GM12864 (cell line): ENCODE measurements at places on chromosomes 1 and 21.

GRCh38 chr1:47388030-47388890 lies 27.8 kb upstream of the FOXE3 start:
- DNase-seq: no peak

- no peak for DNase-seq
Measured at GRCh38 chr1:184768467-184768866, 13.8 kb upstream of the EDEM3 start.

DNA sequence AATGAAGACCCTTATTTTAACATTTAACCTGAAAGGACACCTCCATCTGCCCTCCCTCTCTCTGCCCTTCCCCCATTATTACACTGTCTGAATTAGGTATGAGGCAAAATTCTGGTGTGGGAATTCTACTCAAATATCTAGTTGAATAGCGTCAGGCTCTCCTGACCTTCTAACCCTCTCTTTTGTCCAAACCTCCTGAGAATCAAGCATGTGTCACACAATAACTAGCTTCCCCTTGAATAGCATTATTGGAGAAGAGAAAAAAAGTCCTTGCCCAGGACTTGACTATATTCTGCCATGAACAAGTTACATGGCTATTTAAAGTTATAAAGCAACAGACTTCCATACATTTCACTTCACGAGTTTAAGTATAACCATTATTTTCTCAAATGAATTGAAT lies 35.5 kb downstream of the USH2A start:
- DNase-seq: no peak

- no peak for DNase-seq
Measured at GRCh38 chr1:58649555-58649954, 50.3 kb downstream of the MYSM1 start.

- DNase-seq: no peak
Measured at GRCh38 chr1:35264871-35265270, 3.6 kb upstream of the ZMYM4 start.

DNA sequence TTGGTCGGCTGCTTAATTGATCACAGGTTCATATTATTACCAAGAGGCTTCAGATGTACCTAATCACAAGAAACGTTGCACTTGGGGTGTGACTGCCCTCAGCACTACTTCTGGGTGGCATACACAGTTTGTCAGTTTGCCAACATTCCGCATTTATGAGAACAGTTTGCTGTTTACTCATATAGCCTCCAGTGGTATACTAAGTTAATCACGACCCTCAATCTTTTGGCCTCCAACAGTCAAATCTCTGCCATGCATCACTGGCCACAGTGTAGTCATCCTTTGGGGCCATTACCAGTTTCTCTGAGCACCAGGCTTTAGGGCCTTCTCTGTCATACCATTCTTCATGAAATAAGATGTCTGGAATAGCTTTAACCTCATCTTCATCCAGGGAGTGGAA lies 62.8 kb upstream of the BCL9 start:
- DNase-seq: no peak

DNA sequence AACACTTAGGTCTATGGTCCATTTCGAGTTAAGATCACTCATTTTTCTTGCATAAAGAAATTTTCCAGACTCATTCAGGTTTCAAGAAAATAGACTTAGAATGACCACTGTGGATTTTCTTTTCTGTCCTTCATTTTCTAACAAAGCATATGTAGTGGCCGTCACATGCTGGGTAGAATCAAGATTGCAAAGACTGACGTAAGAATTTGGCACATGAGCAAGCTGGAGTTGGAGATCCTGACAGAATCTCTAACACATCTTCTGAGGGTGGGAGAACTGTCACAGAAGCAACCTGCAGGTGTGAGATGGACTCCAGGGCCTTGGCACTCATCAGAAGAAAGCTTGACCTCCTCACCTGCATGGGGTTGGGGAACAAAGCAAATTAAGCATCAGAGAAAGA lies 28.6 kb downstream of the KIF26B start:
- DNase-seq: no peak

DNA sequence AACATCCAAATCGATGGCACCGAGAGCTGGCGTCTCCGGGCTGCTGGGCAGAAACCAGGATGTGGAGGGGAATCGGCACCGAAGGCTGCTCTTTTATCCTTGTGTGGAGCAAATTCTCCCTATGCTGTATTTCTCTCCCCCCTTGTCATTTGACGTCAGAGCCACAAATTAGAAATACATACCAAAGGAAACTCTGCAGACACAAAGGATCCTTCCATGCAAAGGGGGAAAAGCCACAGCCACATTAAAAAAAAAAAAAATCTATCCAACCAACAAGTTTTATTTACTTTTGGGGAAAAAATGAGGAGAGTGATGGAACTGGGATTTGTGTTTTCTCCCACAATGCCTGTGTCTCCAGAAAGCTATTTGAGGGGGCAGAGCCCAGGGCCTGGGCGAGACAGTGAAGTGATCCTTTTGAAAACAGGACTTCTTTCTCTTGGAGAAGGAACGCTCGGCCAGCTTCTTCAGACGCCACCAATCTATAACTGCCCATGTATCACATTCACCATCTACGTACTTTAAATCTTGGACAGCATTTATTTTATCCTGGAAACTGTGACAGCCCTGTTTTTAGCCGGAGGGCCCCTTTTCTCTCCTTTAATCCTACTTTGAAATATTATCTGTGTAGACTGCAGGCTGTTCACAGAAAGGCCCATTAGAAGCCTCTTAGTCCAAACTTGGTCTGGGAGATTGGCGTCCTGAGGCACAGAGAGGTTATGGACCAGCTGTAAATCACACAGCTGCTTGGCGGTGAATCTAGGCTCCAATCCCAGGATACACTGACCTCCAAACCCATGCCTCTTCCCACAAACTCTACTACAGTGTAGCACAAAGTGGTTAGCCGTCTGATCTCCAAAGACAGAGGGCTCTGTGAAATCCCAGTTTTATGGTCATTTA lies 4.5 kb downstream of the KANK4 start:
- no peak for DNase-seq

- no peak for DNase-seq
Measured at GRCh38 chr1:183273300-183273699, 87.2 kb downstream of the LAMC2 start.

GRCh38 chr1:43270421-43271095 lies 775 bp downstream of the TMEM125 start:
- DNase-seq: no peak

DNA sequence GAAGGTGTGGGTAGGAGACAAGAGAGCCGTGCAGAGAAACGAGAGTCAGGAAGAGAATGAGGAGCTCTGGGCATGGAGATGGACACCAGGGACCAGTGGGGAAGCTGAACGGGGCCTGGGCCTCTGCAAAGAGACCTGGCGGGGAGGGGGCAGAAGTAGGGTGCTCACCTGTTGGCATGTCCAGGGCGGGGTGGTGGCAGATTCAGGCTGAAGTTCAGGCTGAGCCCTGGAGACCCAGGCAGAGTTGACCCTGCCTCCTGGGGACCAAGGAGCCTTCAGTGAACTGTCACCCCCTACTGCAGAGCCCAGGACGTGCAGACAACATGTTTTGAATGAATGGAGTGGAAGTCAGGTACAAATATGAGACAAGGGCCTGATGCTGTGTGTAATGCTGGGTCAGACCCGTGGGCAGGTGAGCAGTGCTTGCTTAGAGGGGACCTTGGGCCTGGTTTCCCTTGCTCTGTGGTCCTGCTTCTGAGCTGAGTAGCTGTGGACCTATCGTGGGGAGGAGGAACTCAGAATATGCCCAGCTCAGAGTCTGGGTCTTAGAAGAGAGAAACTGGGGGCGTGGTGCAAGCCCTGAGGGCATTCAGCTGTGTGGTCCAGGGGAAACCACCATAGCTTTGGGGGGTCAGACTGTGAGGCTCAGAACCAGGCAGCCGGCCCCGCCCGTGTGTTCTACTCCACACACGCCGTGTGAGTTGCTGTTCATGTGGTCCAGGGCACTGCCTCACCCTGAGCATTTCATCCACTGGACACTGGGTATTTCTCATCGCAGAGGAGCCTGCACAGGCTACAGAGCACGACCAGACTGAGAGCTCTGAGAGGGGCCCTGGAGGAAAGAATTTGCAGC lies 21.3 kb upstream of the UMODL1 start:
- DNase-seq: no peak
